ENCODE measurements at places on chromosomes 1 and 21.

DNA sequence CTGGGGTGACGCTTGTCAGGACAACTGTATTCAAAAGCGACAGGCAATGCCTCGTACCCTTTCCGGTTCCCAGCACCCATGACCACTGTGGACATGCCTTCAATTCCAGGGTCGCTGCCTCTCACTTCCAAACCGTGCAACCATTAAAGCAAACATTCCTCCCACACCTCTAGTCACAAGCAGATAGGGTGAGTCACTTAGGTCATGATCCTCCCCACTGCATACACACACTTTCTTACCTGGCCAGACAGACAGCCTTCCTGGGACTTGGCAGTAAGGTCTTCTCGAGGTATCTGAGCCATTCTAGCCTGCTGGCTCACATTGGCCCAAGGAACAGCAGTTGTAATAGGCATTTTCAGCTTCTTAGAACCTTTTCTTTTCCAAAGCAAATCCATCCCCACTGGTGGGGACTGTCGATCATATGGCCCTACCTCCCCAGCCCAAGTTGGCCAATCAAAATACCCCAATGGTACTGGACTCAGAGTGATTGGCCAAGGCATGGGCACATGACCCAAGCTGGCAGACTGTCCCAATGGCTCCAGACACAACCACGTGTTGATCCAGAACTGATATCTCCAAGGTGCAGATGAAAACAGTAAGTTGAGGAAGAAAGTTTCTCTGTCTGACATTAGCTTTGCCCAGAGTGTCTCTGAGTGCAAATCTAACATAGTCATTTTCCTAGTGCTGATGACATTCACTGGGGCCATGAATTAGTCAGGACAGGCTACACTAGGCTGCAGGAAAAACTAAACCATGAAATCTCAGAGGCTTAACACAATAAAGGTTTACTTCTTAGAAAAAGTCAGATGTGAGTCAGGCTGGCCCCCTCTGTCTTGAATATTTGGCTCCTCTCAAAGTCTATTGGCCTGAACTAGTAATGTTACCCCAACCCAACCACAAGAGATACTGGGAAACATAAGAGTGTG is 113.8 kb downstream of the RRAGC start:
- no peak for DNase-seq

DNA sequence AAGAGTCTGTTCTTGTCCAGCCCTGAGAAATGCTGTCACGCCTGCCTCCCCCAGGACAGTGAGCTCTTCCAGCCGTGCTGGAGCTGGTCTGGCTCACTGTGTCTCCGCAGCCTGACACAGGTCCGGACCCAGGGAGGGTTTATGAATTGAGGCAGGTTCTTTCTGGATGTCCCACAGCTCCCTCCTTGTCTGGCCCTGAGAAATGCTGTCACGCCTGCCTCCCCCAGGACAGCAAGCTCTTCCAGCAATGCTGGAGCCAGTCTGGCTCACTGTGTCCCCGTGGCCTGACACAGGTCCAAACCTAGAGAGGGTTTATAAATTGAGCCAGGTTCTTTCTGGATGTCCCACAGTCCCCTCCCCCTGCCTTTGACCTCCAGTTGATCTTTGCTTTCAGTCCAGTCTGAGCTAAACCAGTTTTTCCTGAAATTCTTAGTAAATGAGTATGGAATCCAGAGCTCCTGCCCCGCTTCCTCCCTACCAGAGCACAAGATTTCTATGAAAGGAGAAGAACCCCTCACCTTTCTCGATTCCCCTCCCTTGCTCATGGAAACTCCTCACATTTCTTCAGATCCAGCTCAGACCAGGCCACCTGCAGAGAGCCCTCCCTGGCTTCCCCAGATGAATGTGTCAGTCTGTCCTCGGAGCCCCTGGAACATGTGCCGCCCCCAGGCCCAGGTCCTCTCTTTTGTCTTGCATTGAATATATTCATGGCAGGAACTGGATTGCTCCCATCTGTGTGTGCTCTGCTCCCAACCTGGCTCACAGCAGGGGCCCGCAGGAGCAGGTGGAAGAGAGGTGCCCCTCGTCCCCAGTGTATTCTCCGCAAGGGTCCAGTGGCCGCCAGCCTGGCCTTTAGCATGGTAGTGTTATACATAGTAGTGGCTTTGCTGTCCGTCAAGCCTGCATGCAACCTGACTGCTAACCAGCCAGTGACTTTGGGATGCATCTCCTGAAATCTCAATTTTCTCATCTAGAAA is 116.3 kb downstream of the EPHB2 start:
- DNase-seq: no peak

DNA sequence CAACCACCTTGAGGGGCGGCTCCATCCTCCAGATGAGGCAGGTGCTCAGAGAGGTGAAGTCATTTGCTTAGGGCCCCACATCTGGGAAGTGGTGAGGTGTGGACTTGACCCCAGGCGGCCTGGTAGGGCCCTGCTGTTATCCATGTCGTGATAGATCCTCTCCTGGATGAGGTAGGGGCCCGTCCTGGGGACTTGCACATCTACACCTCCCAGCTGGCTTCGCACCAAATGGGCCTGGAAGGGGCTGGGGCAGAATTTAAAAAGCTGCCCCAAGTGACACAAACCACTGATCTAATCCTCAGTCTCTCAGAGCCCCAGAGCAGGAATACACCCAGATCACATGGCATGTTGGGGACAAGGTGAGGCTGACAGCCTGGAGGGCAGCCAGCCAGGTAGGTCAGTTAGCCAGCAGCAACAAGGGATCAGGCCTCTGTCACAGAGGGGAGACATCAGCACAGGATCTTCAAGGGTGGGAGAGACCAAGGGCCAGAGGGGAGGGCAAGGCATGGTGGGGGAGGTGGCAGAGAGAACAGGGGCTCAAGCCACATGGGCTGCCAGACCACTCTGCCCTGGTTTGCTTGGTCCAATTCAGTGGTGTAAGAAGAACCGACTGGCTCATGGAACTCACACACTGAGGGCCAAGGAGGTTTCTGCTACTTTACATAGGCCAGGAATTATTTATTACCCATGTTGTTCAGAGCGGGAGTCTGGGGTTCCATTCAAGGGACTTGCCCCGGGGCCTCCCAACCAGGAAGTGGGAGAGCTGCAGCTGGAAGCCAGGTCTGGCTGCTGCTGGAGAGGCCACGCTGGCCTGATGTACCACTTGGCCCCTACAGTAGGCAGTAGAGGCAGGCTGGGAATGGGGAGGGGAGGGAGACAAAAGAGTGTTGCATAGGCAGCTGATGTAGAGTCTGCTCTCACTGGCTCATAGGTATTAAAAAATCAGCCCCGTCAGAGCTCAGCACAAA is 12.1 kb downstream of the LRP8 start:
- no peak for DNase-seq

DNA sequence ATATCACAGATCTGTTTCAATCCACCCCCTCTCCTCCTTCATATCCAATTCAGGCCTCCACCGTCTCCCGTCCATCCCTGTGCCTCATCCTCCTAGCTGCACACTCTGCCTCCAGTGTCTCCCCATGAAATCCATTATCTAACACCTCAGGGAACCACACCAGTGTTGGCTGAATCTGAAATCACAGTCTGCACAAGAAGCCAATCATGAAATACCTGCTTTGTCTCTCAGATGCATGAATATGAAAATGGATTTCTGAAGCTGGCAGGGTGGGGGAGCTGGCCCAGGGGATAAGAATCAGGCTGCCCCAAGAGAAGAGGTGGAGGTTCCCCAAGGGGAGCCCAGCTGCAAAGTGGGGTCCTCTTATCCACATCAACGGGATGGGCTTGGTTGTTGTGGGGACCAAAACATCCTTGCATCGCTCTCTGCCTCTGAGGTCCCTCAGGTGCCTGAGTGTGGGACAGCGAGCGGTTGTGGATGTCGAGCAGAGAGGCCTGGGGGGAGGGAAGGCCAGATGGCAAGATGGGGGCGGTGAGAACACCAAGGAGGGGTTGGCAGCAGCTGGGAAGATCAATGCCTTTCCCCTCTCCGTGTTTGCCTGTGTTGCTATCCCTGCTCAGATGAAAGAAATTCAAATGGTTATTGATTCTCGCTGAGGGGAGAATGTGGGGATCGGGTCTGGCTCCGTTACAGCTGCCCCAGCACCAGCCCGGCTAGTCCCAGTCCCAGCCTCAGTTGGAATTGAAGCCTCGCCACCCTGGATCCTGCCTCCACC is 237.3 kb upstream of the POU3F1 start:
- no peak for DNase-seq

- no peak for DNase-seq
Measured at GRCh38 chr1:208347191-208347590, 103.0 kb upstream of the PLXNA2 start.

GRCh38 chr1:163315773-163316374 is 5.9 kb upstream of the NUF2 start:
- DNase-seq: no peak

DNA sequence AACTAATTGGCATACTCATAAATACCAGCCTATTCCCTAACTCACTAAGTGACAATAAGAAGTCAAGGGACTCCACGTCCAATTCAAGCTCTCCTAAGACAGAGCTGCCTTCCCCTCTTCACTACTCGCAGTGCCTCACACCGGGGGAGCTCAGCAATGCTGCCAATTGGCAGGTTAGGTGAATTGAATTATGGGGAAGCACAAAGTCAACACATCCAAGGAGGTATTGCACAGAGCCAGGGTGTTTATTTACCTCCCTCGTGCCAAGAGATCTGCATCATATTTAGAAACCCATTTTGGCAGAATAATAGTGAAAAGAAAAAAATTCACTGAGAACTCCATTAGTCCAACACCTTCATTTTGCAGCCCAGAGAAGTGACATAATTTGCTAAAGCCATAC is 20.4 kb upstream of the TNR start:
- no peak for DNase-seq

DNA sequence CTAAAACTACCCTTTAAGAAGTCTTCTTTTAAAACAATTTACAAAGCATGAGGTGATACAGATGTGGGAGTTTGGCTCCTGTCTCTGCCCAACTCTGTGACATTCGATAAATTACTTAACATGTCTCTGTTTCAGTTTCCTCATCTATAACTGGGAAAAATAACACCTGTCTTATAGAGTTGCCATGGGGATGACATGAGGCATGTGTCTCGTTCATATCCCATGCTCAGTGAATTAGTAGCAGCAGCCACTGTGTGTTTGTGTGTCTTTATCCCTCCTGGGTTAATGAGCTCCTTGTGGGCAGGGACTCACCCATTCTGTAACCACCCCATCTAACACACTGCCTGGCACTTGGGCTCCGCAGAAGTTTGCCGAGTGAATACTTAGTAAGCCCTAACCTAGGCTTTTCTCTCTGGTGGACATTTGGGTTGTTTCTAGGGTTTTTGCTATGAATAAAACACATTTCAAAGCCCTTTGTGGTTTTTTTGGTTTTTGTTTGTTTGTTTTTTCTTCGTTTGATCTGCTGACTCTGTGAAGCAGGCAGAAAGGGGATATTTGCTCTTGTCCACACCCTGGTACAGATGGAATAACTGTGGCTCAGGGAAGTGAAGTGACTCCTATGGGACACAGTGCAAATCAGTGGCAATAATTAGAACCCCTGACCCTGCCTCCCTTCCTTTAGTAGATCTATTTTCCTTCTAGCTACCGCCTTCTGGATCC is 797 bp upstream of the KCNJ9 start:
- no peak for DNase-seq
